ENCODE measurements at places on chromosomes 3 and 15. TPM values are rescaled to one million over a fixed set of nuclear protein-coding genes. Genes with fewer than 3 reads are reported as not detected.

DNA sequence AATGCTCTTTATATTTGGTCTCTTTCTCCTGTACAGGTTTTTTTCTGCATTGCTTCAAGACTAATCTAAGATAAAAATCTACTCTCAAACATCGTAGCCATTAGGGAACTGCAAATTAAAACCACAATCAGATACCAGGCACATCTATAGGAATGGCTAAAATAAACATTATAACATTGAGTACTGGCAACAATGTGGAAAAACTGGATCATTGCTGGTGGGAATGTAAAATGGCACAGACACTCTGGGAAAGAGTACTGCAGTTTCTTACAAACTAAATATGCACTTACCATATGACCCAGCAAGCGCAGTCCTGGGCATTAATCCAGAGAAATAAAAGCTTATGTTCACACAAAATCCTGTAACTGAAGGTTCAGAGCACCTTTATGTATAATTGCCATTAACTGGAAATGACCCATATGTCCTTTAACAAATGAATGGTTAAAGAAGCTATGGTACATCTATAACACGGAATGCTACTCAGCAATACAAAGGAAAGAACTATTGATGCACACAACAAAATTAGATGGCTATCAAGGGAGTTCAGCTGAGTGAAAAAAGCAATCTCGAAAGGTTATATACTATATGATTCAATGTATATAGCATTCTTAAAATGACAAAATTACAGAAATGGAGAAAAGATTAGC is 6.3 kb downstream of the ABCC5 start:
- no peak for DNase-seq
- H3K36me3 ChIP-seq = no peaks in the 10 kb centered on the region
- H3K4me3 ChIP-seq = no peak overlapping the region
- H3K4me1 ChIP-seq = peaks cover 7% of the 10 kb centered on the region
- no peak overlapping the region for H3K27ac ChIP-seq

- H3K4me3 ChIP-seq = no peak overlapping the region
- DNase-seq = no peak
- H3K4me1 ChIP-seq = no peaks in the 10 kb centered on the region
- no peaks in the 10 kb centered on the region for H3K27me3 ChIP-seq
- H3K27ac ChIP-seq = no peak overlapping the region
Observed at GRCh38 chr3:165820671-165821123, 16.5 kb downstream of the BCHE start.

GRCh38 chr15:45338417-45338816 is 39.9 kb downstream of the GATM start:
- DNase-seq = no peak
- H3K27ac ChIP-seq = no peak overlapping the region
- no peaks in the 10 kb centered on the region for H3K4me1 ChIP-seq
- no peaks in the 10 kb centered on the region for H3K36me3 ChIP-seq

RBPMS2 gene
- 9.7 TPM for polyA plus RNA-seq

DNA sequence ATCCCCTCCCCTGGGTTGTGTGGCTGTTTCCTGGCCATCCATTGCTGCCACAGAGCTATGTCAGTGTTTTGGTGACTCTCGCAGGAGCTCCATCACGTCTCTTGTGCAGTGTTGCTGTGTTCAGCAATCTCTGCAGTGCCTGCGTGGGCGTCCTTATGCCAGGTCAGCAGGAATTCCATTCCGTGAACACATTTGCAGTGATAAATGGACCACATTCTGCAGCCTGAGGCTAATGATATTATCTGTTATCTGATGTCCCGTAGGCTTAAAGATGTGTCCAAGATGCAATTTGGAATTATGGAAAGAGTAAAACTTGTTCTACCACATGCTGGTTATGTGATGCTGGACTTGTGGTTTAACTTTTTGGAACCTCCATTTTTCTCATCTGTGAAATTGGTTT is 25.5 kb upstream of the COL6A6 start:
- no peaks in the 10 kb centered on the region for H3K36me3 ChIP-seq
- no peaks in the 10 kb centered on the region for H3K4me1 ChIP-seq
- no peaks in the 10 kb centered on the region for H3K27me3 ChIP-seq
- DNase-seq = no peak
- H3K4me3 ChIP-seq = no peak overlapping the region

GRCh38 chr3:52327486-52328290 is 11.6 kb downstream of the DNAH1 start:
- H3K4me3 ChIP-seq = no peak overlapping the region
- no peak for DNase-seq
- H3K27ac ChIP-seq = no peak overlapping the region
- H3K4me1 ChIP-seq = peaks cover 6% of the 10 kb centered on the region

DNA sequence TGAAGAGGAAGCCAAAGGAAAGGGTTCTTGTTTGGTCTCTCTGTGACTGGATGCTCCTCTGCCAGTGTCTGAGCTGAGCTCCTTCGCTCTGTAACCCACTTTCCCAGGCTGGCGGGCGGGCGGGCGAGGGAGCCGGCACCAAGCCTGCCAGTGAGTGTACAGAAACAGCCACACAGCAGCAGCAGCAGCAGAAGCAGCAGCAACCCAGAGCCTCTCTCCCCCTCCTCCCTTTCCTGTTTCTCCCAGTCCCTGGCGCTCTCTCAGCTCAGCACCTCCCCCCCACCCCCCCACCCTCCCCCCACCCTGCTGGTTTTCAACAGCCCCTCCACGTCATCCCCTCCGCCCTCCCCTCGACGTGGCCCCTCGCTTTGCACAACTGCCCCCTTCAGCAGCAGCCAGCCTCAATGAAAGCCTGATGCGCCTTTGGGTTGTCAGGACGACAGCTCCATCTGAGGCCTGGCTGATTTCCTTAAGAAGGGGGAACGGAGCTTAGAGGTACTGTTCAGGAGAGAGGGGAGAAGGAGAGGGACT is at the start of gene LSAMP:
TSS of gene LSAMP (minus strand) at position 177 of the 531 bp plus-strand sequence.
- no peaks in the 10 kb centered on the region for H3K36me3 ChIP-seq
- H3K27me3 ChIP-seq = no peaks in the 10 kb centered on the region
- DNase-seq = peak; percentile 18
- no peak within 1 kb of the TSS for H3K27ac ChIP-seq
- H3K4me3 ChIP-seq = peak within 1 kb of the TSS; percentile 52

GRCh38 chr3:106255870-106256248 is 387.0 kb upstream of the CBLB start:
- no peaks in the 10 kb centered on the region for H3K4me1 ChIP-seq
- no peak overlapping the region for H3K27ac ChIP-seq
- peak overlapping the region; percentile 42 for H3K4me3 ChIP-seq
- peak; percentile 15 for DNase-seq
- H3K36me3 ChIP-seq = no peaks in the 10 kb centered on the region

- H3K27me3 ChIP-seq = no peaks in the 10 kb centered on the region
- no peak overlapping the region for H3K4me3 ChIP-seq
- no peaks in the 10 kb centered on the region for H3K36me3 ChIP-seq
Observed at GRCh38 chr15:31046759-31047359, 54.7 kb downstream of the TRPM1 start.

DNA sequence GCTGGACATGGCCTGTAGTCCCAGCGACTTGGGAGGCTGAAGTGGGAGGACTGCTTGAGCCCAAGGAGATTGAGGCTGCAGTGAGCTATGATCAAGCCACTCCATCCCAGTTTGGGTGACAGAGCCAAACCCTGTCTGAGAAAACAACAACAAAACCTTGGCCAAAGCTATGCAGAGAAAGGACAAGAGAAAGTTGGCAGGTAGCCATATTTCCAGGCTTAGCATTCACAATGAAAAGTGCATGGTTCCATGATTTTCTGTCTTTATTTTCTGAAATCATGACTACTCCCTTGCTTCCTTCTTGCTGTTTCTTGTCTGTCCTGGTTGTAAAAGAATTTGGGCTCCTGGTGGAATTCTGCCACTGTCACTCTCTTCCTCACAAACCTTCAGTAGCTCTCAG is 284.6 kb upstream of the C2CD4B start:
- H3K27me3 ChIP-seq = no peaks in the 10 kb centered on the region
- no peak overlapping the region for H3K27ac ChIP-seq
- H3K36me3 ChIP-seq = no peaks in the 10 kb centered on the region
- DNase-seq = no peak
- no peak overlapping the region for H3K4me3 ChIP-seq
- H3K4me1 ChIP-seq = peaks cover 4% of the 10 kb centered on the region

OXTR gene
- polyA plus RNA-seq = 0.58 TPM

DNA sequence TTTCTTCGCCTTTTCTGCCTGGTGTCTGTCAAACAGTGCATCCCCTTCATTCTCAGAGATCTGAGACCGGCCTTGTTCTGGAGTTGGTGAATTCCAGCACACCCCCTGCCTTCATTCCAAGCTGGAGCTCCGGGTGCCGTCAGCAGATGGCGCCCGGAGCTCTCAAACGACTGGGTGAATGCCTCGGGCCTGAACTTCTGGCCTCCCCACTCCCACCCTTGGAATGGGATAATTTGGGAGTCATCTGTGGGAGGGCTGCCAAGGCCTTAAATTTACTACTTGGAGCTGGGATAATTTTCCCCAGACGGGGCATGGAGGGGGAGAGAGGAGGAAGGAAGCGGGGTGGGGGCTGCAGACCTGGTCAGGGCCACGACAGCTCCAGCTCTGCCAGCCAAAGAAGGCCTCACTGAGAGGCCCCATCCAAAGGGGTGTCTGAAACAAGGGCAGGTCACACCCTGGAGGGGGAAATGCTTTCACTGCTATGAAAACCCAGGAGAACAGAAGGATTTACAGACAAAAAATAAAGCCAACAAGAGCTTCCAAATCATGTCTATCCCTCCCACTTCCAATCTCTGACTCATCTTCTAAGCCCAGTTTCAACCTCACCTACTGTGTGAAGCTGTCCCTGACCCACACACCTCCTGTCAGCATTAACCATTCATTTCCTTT is 187.9 kb downstream of the OPA1 start:
- H3K27me3 ChIP-seq = no peaks in the 10 kb centered on the region
- H3K36me3 ChIP-seq = no peaks in the 10 kb centered on the region
- DNase-seq = peak; percentile 77
- H3K4me1 ChIP-seq = no peaks in the 10 kb centered on the region
- H3K4me3 ChIP-seq = no peak overlapping the region

DNA sequence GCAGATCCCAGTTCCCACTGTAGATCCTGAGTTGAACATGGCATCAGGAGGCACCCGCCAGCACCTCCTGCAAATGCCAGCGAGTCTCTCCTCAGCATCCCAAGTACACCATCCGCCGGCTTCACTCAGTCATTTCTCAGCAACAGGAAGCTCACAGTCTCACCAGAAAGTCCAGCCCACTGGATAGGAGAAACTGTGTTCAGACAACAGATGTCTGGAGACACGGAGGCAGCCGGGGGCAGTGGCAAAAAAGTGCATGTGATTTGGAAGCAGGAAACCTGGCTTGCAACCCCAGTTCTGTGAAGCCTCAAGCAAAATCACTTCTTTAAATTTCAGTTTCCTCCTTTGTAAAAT is 68.7 kb downstream of the SRGAP3 start:
- H3K4me1 ChIP-seq = peaks cover 3% of the 10 kb centered on the region
- no peak overlapping the region for H3K4me3 ChIP-seq
- DNase-seq = no peak
- no peaks in the 10 kb centered on the region for H3K27me3 ChIP-seq
- H3K27ac ChIP-seq = no peak overlapping the region

FBXO40 gene
- 0.61 TPM for polyA plus RNA-seq

- H3K27me3 ChIP-seq = no peaks in the 10 kb centered on the region
- H3K4me3 ChIP-seq = no peak overlapping the region
- DNase-seq = no peak
Observed at GRCh38 chr15:36361351-36361870, 218.0 kb upstream of the CDIN1 start.

KAT2B gene
- polyA plus RNA-seq = 5.3 TPM

GRCh38 chr3:125965505-125965904 is 3.5 kb upstream of the ROPN1B start:
- H3K4me1 ChIP-seq = no peaks in the 10 kb centered on the region
- no peak for DNase-seq
- H3K4me3 ChIP-seq = no peak overlapping the region
- no peaks in the 10 kb centered on the region for H3K36me3 ChIP-seq
- no peaks in the 10 kb centered on the region for H3K27me3 ChIP-seq
- no peak overlapping the region for H3K27ac ChIP-seq

GRCh38 chr3:128486681-128487537 is 6.1 kb downstream of the GATA2 start:
- H3K36me3 ChIP-seq = no peaks in the 10 kb centered on the region
- DNase-seq = no peak
- H3K27ac ChIP-seq = no peak overlapping the region
- H3K27me3 ChIP-seq = no peaks in the 10 kb centered on the region

WDR72 gene
- 1.9 TPM for polyA plus RNA-seq

DNA sequence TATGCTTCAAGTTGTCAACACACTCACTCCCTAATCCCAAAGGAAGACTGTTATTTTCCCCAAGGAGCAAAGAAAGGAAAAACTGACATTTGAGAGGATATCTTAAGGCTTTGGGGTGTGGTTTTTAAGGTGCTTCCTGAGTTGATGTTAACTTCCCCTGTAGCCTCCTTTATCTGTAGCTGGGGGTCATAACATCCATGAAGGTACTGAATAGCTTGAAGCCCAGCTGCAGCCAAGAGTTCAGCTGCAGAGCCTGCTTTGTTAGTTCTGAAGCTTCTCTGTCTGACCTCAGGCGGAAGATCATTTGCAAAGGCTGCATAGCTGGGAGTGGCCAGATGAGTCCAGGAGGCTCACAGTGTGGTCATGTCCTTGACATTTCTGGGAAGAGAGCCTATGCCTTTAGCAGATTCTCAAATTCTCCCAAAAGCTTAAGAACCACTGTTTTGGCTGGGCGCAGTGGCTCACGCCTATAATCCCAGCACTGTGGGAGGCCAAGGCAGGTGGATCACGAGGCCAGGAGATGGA is 165.4 kb downstream of the SV2B start:
- no peaks in the 10 kb centered on the region for H3K4me1 ChIP-seq
- no peak for DNase-seq
- no peaks in the 10 kb centered on the region for H3K27me3 ChIP-seq
- no peaks in the 10 kb centered on the region for H3K36me3 ChIP-seq
- H3K27ac ChIP-seq = no peak overlapping the region

DNA sequence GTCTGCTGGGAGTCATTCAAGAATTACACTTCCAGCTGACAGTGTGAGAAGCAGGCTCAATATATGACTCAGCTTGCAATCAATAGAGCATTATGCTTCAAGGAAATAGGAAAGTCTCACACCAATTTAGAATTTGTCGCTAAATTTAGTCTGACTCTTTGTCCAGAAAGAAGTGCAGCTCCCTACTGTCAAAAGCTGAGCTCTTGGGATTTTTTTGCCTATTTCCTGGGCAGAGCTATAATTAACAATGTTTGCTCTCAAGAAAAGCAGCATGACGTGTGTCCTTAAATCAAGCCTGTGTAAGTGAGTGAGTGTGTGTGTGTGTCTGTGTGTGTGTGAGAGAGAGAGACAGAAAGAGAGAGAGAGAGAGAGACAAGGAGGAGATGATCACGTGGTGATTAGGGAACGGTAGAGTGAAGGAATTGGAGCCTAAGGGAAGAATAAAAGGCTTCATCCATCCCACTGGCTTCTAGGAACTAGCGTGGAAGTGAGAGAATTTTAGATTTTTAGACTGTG is 16.4 kb upstream of the SLC35G2 start:
- no peaks in the 10 kb centered on the region for H3K36me3 ChIP-seq
- no peaks in the 10 kb centered on the region for H3K27me3 ChIP-seq
- no peak overlapping the region for H3K4me3 ChIP-seq
- no peaks in the 10 kb centered on the region for H3K4me1 ChIP-seq
- DNase-seq = no peak

DNA sequence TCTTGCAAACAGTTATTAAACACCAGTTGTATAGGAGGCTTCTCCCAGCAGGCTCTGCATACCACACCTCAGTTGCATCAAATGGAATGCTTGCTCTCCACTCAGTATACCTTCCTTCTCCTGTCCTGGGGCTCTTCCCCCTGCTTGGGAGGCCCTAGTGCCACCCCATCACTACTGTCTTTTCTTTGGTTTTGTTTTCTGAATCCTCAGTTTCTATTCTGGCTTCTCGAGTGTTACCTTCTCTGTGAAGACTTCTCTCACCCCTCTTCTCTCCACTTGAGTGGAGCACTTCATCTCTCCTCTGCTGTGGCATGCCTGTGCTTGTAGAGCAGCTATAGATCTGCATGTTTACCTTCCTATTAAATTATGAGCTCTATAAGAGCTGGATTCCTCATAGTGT is 75.7 kb upstream of the TPRG1 start:
- no peak overlapping the region for H3K4me3 ChIP-seq
- no peak overlapping the region for H3K27ac ChIP-seq
- H3K4me1 ChIP-seq = peaks cover 37% of the 10 kb centered on the region
- H3K27me3 ChIP-seq = no peaks in the 10 kb centered on the region
- DNase-seq = no peak
